ENCODE measurements at places on chromosomes 3 and 15. TPM values are rescaled to one million over a fixed set of nuclear protein-coding genes. Genes with fewer than 3 reads are reported as not detected.

GRCh38 chr3:29312960-29313452 is 32.1 kb downstream of the RBMS3 start:
- DNase-seq = no peak

CDHR4 gene
- total RNA-seq = 0.32 TPM

DNA sequence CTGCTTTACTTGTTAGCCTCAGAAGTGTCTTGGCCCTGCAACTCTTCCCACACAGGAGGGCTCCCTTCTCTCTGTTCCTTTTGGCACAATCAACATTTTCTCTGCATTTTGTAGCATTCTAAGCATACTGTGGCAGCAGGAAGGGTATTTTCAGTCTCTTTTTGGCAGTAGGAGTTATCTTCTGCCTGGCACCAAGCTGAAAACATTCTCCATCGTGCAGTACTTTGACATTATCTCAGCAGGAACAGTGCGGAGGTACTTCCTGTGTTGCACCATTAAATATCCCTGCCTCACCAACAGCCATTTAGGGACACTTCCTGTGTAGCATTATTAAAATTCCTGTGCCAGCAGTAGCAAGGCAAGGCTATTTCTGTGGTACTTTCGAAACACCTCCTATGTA is 233.2 kb upstream of the SEMA6D start:
- DNase-seq = no peak

ALG1L2 gene
- 1.4 TPM for total RNA-seq

GRCh38 chr15:52795464-52796227 is 5.5 kb upstream of the ONECUT1 start:
- no peak for DNase-seq

- DNase-seq = no peak
These were observed 116.5 kb downstream of the LRRK1 start for GRCh38 chr15:101035611-101036010.

- DNase-seq = no peak
These were observed at the start of gene ITGA11 for GRCh38 chr15:68431792-68432401. ITGA11 (minus strand) TSS chr15:68432163; CDS start chr15:68432066, 97 bp downstream.

THUMPD3 gene
- 40.2 TPM for total RNA-seq

DNA sequence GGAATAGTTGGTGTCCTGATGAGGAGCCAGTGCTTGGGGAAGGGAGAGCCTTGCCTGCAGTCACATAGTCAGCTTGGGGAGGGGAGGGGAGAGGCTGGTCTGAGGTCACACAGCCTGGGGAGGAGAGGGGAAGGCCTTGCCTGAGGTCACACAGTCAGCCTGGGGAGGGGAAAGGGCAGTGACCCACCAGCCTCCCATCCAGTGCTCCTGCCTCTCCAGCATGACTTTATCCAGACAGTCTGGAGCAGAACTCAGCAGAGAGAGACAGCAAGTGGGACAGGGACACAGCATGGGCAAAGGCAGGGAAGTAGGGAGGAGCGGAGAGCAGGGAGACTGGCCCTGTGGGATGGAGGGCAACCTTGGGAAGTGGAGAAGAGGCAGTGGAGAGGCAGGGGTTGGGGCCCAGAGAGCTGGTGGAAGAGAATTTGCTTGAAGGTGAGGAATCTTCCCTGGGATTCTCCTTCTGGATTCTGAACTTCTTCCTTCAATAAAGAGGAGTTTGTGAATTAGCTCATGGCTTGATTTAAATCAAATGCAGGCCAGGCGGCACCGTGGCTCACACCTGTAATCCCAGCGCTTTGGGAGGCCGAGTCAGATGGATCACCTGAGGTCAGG is 64.5 kb downstream of the CORO2B start:
- DNase-seq = no peak

GRCh38 chr3:114687151-114687550 is 393.3 kb downstream of the TIGIT start:
- DNase-seq = no peak

TM6SF1 gene
- total RNA-seq = 0.42 TPM

KNG1 gene
- total RNA-seq = not detected

GOLGA6L4 gene
- total RNA-seq = 5.1 TPM

All from CD4-positive, CD25-positive, alpha-beta regulatory T cell (primary cell).